ENCODE measurements at places on chromosomes 16 and 17.
A peak's percentile ranks its signal among the peaks of the same experiment; 100 is the strongest.

- no peak for DNase-seq
These were observed 109.9 kb upstream of the ZFHX3 start for GRCh38 chr16:73157861-73158260.

GRCh38 chr17:80187090-80187489 is 17.3 kb downstream of the CARD14 start:
- no peak for DNase-seq

GRCh38 chr17:17849845-17850373 is 13.1 kb upstream of the SREBF1 start:
- peak; percentile 76 for DNase-seq

- DNase-seq, result no peak
These were observed 437.6 kb downstream of the MAF start for GRCh38 chr16:79162977-79163376.

GRCh38 chr17:48842746-48843145 is 11.9 kb downstream of the CALCOCO2 start:
- DNase-seq, result no peak

- DNase-seq, result peak; percentile 44
These were observed 90.8 kb upstream of the TOB1 start for GRCh38 chr17:50956750-50957523.

GRCh38 chr16:77336637-77337036 is 98.2 kb downstream of the ADAMTS18 start:
- DNase-seq, result peak; percentile 21

DNA sequence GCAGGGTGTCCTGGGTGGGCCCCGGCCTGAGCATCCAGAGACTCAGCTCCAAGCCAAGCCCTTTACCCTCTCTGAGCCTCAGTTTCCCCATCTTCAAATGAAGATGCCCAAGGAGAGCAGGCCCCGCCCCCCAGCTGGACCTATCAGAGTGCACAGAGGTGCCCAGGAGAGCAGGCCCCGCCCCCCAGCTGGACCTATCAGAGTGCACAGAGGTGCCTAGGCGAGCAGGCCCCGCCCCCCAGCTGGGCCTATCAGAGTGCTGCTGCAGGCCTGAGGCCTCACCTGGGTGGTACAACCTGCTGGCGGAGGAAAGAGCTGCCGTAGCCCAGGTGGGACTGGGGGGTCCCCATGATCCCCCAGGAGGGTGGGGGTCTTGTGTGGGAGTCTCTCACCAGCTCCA is 3.4 kb upstream of the SSTR5 start:
- no peak for DNase-seq

DNA sequence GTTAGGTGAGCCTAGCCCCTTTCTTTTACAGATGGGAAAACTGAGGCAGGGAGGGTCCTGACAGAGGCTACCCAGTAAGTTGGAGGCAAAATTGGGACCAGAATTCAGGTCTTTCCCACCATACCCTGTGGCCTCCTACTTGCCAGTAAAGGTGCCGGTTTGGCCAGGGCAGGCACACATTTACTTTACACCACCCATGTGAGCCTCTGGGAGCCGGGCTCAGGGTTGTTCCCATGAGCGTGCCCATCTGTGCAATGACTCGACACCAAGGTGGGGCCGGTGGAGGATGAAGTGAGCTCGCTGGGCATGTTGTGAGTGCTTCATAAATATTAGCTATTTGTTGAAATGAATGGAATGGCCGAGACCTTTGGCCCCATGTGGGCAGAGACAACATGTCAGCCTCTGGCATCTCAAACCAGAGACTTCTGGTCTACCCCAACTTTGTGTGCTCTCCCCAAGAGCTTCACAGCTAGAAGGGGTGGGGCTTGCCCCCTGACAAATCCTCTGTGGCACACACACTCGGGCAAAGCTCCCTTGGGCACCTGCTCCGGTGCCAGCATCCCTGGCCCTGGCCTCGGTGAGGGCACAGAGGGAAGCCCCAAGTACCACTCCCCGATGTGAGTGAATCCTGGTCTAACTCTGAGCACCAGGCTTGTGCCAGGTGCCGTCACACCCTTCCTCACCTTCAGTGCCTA is 60.1 kb downstream of the SRCIN1 start:
- no peak for DNase-seq

GRCh38 chr17:47214931-47215330 is 5.8 kb downstream of the MYL4 start:
- DNase-seq, result no peak

GRCh38 chr16:27448532-27449433 is 46.8 kb downstream of the IL21R start:
- no peak for DNase-seq

- no peak for DNase-seq
These were observed 4.9 kb upstream of the POLR3E start for GRCh38 chr16:22292320-22292719.

DNA sequence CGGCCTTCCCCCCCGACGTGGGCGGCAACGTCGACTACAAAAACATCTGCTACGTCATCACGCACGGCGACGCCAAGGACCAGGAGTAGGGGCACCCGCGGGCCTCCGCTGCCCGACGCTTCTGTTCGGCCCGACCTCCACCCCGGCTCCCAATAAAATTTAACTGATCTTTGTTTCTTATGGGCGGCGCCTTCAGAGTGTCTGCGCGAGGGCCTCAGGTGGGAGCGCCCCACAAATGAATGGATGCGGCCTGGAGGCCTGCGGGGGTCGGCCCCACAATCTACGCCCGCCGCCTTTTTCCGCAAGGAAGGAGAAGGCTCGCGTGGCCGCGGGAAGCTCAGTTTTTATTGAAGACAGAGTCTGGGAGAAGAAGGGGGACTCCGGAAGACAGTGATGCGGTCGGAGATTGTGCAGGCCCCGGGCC is 3.2 kb downstream of the MYL11 start:
- DNase-seq, result peak; percentile 82

GRCh38 chr17:20935740-20936139 is 107.1 kb downstream of the USP22 start:
- DNase-seq, result peak; percentile 29

- peak; percentile 40 for DNase-seq
These were observed 13.8 kb downstream of the IGSF6 start for GRCh38 chr16:21638573-21638975.

DNA sequence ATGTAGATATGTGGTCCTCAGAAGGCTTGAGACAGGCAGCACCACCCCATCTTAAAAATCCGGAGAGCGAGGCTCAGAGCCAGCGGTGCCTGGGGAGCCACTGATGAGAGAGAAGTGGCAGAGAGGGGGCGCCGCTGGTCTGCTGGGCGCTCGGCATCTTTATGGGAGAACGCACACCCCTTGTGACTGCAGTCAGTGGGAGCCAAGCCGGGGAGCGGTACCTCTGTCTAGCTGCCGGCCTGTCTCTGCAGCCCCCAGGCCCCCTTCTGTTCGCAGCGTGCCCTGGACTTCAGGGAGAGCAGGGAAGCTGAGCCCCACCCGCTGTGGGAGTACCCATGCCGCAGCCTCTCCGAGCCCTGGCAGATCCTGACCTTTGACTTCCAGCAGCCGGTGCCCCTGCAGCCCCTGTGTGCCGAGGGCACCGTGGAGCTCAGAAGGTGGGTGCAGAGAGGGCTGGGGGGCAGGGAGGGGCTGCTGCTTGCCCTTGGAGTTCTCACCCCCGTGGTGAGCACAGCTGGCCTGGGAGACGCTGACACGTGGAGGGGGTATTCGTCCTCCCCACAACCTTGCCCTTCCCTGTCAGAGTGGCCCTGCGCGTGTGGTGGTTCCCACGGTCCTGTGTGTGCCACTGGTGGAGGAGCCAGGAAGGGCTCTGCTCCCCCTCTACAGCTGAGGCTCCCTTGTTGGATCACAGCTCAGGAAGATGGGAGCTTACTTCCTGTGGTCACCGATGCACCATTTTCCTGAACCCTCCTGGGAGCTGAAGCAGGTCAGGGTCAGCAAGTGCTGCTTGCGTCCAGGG is 44.8 kb downstream of the PRMT7 start:
- no peak for DNase-seq

- DNase-seq, result no peak
These were observed 17.5 kb upstream of the PABPN1L start for GRCh38 chr16:88883946-88884345.

DNA sequence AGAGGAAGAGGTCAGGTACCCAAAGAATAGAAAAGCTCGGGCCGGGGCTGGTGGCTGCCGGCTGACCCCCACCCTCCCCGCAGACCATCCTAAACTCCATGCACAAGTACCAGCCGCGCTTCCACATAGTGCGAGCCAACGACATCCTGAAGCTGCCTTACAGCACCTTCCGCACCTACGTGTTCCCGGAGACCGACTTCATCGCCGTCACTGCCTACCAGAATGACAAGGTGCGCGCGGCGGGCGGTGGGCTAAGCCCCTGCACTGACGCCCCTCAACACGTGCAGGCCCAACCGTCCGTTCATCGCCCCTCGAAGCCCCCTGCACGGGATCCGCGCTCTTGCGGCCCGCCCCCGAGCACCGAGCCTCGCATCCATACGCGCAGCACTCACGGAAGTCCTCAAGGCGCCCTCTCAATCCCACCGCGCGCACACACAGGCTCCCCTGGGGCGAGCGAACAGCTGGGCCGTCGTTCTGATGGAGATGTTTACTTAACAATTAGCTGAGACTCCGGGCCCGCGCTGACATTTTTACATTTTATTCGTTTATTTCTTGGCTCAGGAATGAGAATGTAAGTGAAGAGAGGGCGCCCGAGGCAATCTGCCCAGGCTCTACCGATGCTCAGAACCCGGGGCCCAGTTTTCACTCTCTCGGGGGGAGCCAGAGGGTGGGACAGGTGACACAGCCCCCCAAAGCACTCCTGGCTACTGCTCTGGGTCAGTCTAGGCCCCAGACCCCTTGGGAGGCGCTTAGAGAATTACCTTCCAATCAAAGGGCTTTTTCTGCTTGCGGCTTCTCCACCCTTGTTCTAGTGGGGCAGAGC is 3.5 kb downstream of the TBX2 start:
- DNase-seq, result peak; percentile 43

GRCh38 chr17:66849851-66850580 is 15.1 kb downstream of the CACNG5 start:
- no peak for DNase-seq

DNA sequence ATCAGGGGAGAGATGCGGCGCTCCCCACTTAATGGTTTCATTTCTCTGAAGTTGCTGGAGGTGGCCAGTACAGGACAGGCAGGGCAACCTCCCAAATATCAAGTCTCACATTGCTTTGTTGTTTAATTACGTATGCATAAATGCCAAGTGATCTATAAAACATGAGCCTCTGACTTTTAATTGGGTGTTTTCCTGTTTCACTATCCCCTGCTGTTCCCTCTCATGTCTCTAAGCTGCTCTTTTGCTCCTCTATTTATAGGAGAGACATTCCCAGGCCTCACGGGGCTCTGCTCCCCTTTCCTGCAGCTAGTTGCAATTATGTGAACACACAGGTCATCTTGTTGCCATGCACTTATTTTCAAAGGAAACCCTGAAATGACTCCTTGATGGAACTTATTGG is 1173.5 kb upstream of the GOT2 start:
- DNase-seq, result no peak

Measured in brain microvascular endothelial cell (primary cell).